ENCODE measurements at places on chromosomes 7 and 10. TPM values are rescaled to one million over a fixed set of nuclear protein-coding genes. Genes with fewer than 3 reads are reported as not detected.

TLX1 gene
- not detected for polyA plus RNA-seq

PPP1R9A gene
- 0.50 TPM for polyA plus RNA-seq

TRIM74 gene
- 0.07 TPM for polyA plus RNA-seq

CYP2E1 gene
- 0.21 TPM for polyA plus RNA-seq

TMEM72 gene
- polyA plus RNA-seq, result not detected

CCL24 gene
- not detected for polyA plus RNA-seq

EGFR gene
- polyA plus RNA-seq, result 1.3 TPM

KLF14 gene
- not detected for polyA plus RNA-seq

CPVL gene
- 0.14 TPM for polyA plus RNA-seq

GBX1 gene
- polyA plus RNA-seq, result not detected

ZNF736 gene
- polyA plus RNA-seq, result 1.2 TPM

INA gene
- polyA plus RNA-seq, result 0.29 TPM

TAS2R60 gene
- not detected for polyA plus RNA-seq

SNCG gene
- polyA plus RNA-seq, result 60.8 TPM

A1CF gene
- polyA plus RNA-seq, result not detected

All from endothelial cell of umbilical vein (primary cell).